ENCODE measurements at places on chromosomes 13 and 19.

GRCh38 chr13:43383498-43384165, 360.2 kb downstream of the DNAJC15 start:
- DNase-seq, result no peak

GRCh38 chr19:38726761-38727301, 17.4 kb downstream of the CAPN12 start:
- no peak for DNase-seq

DNA sequence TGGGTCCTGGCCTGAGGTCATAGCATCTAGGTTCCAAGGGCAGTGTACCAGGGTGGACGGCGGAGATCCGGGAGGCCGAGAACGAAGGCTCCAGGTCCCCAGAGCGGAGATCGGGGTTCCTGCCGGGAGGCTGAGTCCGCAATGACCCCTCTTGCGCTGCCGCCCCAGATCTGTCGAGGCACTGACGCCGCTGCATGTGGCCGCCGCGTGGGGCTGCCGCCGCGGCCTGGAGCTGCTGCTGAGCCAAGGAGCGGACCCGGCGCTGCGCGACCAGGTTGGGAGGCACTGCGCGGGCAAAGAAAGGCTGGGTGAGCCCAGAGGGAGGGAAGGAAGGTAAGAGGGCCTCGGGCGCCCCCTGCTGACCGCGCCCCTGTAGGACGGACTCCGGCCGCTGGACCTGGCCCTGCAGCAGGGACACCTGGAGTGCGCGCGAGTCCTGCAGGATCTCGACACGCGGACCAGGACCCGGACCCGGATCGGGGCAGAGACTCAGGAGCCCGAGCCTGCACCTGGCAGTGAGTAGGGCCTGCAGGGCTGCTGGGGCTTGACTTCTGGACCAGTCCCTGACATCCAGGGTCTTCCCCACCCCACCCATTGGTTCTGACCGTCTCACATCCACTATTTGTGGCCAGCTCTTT, 906 bp downstream of the ANKLE1 start:
- peak; percentile 85 for DNase-seq

DNA sequence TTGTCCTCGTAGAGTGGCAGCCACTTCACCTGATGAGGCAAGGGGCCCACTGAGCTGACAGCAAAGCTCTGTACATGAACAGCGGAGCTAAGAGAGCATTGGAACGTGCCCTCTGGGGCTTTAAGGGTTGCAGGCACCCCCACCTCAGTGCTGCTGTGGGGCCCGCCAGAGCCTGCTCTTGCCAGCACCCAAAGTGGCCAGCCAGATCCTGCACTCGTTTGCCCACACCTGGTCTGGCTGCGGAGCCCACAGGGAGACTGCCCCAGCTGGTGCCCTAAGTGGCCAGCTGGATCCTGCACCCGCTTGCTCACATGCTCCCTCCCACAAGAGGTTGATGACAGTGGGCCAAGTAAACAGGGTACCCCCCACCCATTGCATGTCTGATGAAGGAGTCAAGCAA, 783.4 kb upstream of the MIR17HG start:
- no peak for DNase-seq

- DNase-seq, result no peak
Observed at GRCh38 chr19:49368711-49369358, 5.2 kb downstream of the DKKL1 start.

DNA sequence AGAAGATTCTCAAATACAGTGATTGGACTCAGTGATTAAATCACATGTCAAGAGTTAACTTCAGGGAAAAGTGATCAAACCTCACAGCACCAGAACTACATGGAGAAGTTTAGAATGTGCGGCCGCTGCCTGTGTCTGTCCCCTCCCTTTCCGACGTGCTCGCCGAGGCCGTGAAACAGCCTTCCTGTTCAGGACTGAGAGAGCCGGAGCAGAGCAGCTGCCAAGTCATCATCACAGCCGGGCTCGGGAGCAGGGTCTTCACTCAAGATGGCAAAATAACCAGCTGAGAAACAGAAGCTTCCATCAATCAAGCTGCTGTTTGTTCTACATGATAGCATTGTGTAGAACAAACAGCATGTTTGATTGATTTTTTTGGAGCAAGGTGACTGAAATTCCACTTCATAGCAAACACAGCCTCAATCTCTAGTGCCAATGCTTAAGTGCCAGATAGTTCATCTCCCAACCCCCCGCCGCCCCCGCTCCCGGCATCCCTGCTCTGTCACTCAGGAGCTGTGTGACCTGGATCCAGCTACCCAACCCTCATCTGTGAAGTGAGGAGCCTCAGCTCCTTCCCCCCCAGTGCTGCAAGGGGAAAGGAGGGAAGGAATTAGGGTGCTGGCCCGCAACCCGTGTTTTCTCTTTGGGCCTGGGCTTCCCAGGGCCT, 70.6 kb downstream of the HSPH1 start:
- DNase-seq, result no peak

- no peak for DNase-seq
Observed at GRCh38 chr19:48627865-48628314, 8.6 kb downstream of the SPHK2 start.

DNA sequence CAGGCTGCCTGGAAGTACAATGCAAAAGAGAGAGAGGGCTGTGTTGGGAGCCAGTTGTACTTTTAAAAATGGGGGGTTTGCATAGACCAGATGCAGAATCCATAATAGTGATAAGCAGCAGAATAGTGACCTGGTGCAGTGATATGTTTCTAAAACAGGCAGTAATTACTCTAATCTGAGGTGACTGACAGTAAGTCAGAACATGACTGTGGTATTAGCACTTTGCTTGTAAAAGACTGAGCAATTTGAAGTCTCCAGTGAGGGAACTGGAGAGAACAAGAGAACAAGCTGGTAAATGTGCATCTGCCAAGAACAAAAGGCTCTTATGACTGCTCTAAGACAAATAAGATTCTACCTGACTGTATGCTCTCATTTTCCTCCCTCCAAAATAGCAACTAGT, 383.4 kb downstream of the ITGBL1 start:
- DNase-seq, result no peak

DNA sequence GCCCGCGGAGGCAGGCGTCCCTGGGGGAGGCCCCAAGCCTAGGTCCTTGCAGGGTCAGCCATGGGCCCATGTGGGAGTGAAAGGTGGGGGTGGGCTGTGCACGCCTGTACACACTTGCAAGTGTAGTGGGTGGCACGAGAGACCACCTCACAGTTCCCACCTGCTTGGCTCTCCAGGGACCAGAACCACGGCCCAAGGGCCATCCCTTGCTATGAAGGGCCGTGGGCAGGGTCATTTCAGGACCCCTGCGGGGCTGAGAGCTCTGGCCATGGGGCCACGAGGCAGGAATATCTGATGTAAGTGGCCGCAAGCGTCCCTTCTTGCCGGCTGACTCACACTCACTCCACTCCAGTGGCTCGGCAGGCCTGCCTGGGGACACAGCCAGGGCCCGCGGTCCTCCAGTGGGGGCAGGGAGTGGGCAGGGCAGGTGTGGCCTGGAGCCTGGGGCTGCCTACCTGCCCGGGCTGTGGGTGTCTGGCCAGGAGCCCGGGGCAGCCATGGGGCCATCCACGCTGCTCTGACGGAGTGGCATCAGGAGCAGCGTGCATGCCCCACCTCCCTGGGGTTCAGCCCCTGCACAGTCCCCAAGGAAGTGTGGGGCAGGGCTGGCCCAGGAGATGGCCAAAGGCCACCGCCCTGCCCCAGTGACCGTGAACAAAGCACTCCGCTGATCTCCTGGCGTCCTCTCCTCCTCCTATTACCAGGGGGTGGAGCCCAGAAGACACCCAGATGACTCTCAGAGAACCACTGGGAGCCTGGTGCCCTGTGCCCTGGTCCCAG, 8.6 kb upstream of the MKNK2 start:
- no peak for DNase-seq

GRCh38 chr19:12265921-12266704, 28.6 kb downstream of the ZNF44 start:
- no peak for DNase-seq

- no peak for DNase-seq
Observed at GRCh38 chr13:46804391-46804815, 7.4 kb upstream of the ESD start.

GRCh38 chr13:34657716-34658115, 284.4 kb upstream of the NBEA start:
- no peak for DNase-seq

- no peak for DNase-seq
Observed at GRCh38 chr19:11767633-11768133, 883 bp downstream of the ZNF441 start.

DNA sequence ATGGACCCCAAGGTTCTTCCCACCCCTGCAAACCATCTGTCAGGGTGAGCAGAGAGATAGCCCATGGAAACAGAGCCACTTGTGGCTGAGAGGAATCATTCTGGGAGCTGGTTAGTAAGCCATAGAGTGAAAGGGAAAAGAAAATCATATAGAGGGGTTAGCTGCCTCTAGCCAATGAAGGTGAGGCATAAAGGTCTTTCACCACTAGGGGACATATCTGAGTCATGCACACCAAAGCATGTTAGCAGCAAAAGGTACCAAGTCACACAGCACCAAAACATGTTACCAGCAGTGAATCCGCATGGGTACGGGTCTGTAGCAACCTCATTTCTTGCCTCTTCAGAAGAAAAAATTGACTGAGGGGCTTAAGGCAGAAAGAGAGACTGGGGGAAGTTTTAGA, 76.7 kb upstream of the ZNF43 start:
- DNase-seq, result no peak

- DNase-seq, result no peak
Observed at GRCh38 chr13:30870049-30870884, 35.8 kb upstream of the MEDAG start.

DNA sequence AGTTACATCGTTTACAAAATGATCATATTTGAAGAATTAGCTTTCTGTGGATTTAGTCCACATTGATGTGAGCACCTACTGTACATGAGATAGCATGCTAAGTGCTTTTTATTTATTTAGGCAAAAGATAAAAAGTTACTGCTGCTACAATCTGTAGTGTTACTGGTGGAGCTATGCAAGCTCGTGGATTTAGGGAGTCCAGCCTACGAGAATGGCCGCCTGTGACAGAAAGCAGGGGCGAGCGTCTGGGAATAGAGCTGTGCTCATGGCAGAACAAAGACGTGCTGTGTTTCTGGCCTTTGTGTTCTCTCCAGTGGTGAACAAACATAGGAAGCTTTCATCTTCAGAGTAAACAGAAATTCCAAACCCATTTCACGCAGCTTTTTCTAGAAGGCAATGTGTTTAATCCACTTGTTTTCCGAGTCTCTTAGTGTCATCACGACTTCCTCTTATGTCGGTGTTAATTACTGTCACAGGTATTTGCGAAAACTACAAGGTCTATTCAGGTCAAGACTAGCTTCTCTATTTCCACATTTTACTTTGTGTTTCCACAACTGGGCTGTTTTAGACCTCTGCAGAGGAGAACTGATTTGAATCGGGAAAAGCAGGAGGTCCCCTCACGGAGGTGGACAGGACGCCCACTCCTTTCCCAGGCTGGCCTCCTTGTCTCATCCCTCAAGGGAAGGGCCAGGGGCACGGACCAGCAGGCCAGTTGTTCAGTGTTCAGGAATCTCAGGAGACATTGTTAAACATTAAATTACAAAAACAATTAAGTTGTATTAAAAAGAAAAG, 67.3 kb downstream of the ATP11A start:
- DNase-seq, result no peak

- DNase-seq, result no peak
Observed at GRCh38 chr19:28196101-28196500, 1016.9 kb downstream of the UQCRFS1 start.

DNA sequence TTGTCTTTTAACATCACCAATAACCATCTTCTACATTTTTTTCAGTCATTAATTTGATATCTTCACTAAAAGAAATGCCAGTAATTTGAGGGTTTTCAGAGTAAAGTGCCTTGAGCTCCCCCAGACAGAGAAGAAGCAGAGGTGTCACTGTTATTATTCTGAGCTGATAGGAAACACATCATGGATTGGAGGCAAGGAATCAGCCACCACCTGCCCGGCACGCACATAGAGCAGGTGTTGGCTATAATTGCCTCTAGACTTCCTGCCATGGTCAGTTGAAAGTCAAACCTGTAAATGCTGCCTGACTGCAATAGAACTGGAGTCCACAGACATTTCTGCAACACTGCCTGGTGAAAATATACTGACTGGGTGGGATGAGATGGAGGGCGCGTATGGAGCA, 776.6 kb downstream of the UQCRFS1 start:
- DNase-seq, result no peak

DNA sequence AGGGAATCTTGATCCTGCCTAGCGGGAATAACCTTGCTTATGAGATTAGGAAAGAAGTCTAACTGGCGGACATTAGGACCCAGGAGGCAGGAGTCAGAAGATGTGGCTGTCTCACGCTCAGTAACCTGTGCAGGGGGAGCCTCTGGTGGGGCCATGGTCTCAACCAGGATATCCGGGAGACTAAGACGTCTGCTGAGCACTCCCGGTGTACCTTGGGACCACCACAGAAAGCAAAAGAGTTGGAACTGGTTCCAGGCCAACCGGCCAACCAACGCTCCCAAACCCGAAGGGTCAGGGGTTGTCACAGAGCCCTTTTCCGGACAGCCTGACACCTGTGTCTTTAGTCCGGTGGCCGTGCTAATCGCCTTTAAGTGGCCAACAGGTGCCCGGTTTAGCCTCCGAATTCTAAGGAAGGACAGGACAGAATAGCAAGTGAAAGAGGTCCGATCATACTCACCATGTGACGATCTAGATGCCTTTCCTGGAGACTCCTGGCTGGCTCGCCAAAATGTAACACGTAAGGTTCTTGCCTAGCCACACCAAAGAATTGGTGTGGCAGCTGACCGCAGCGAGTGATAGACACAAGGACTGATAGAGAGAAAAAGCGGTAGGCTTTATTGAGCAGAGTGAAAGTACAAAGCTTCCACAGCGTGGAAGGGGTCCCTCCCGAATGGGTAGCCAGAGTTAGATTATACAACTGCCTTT, 103.9 kb upstream of the DIAPH3 start:
- DNase-seq, result no peak

GRCh38 chr13:29892151-29892550, 41.7 kb upstream of the UBL3 start:
- DNase-seq, result no peak

- no peak for DNase-seq
Observed at GRCh38 chr13:26989957-26990713, 181.5 kb downstream of the USP12 start.

DNA sequence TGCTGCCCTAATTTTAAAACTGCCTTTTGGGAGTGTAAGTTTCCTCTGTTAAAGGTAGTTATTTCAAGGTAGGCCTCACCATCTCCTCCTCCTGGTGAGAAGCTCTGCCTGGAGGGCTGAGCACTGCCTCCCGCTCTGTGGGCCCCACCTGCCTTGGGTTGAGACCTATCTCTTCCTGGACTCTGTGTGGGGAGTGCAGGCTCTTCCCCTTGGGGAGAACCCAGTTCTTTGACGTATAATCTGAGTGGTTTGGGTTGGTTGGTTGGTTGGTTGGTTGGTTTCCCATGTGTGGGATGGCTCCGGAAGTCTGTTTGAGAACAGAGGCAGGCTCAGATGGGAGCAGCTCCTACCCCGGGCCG, 39.1 kb downstream of the ACTN4 start:
- DNase-seq, result no peak

Measured in NCI-H1436 (cell line).